KG1 (cell line): ENCODE measurements at places on chromosomes 12 and 14.

DNA sequence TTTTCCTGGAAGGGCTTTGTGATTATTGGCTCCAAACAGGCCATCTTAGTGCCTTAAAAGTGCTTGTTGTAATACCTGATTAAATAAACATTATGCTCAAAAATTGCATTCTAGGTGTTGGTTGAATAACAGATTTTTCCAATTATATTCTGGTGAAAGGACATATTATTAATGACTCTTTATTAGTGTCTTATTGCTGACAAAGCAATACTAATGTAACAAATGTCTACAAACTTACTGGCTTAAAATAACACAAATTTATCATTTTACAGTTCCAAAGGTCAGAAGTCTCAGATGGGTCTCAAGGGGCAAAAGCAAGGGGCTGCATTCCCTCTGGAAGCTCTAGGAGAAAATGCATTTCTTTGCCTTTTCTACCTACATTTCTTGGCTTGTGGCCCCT is 86.9 kb upstream of the CPM start:
- no peak for DNase-seq

- no peak for DNase-seq
Observed at GRCh38 chr14:53710615-53711014, 246.0 kb downstream of the BMP4 start.

- DNase-seq: no peak
Observed at GRCh38 chr12:68240079-68240478, 13.3 kb downstream of the IL22 start.

DNA sequence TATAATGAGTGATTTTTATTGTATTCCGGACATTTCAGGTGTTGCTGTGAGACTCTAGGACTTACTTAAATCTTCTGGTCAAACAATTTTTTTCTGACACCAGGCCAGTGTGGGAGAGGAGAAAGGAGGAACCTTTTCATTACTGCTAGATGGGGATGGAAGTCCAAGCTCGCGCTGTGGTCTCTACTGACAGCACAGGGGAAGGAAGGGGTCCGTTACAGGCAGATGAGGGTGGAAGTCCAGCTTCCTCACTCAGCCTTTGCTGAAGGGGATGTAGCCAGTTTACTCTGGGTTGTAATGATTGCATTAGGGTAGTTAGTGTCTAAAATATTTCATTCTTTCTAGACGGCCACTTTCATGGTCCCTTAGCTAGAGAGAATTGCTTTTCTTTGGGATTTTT is 26.3 kb upstream of the ST8SIA1 start:
- no peak for DNase-seq

DNA sequence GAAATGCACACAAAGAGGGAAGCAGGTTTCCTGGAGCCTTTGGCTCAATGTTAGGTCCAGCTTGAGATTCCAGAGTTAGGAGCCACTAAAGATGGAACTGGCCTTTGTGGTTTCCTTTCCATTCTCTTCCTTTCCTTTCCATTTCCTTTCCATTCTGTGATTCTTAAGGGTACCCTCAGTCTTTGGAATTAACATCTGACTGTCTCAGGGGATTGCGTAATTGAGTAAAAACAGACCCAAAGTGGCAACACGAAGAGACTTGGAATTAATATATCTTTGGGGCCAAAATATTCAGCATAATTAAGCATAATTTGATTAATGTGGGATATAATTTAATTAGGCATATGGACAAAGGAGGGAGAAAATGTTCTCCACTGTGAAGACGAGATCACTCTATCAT is 205.6 kb downstream of the CRADD start:
- DNase-seq: no peak

GRCh38 chr14:63952933-63953437 is 100.2 kb downstream of the SYNE2 start:
- no peak for DNase-seq

DNA sequence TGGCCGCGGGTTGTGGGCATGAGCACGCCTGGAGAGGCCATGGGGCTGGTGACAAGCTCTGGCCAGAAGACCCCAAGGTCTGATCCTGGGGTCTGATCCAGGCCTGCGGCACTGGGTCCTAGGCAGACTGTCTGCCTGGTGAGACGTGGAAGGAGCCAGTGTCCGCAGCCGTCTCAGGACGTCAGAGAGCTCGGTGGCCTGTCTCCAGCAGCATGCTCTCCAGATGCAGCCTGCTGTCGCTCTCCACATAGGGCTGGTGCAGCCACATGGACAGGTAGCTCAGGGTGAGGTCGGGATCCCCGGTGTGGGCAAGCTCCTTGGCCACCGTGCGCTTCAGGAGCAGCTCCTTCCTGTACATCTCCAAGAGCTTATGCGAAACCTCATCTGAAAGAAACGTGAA is 14.3 kb downstream of the CINP start:
- DNase-seq: no peak

DNA sequence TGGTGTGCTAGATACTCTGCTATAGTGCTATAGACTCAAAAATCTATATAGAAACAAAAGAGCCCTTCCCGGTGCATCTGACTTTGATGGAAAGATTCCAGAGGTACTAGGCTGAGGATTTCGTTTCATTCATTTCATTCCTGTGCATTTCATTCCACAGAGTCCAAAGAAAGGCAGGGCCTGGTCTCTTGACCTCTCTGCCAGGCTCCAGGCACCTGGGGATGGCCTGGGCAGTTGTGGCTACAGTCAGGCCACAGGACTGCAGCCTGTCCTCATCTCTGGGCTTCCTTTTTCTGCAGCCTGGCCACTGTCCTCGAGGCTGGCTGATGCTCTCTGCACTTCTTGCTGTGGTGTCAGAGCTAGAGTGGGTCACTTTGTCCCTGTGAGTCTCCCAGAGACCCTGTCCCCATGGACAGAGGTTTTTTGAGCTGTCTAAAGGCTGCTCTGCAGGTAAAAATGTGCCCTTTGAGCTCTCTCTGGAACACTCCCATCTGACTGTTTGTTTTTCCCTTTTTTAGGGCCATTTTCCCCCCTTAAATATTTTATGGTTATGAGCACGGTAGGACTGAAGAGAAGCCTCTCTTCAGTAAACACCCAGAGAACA is 3.2 kb upstream of the VDR start:
- no peak for DNase-seq

DNA sequence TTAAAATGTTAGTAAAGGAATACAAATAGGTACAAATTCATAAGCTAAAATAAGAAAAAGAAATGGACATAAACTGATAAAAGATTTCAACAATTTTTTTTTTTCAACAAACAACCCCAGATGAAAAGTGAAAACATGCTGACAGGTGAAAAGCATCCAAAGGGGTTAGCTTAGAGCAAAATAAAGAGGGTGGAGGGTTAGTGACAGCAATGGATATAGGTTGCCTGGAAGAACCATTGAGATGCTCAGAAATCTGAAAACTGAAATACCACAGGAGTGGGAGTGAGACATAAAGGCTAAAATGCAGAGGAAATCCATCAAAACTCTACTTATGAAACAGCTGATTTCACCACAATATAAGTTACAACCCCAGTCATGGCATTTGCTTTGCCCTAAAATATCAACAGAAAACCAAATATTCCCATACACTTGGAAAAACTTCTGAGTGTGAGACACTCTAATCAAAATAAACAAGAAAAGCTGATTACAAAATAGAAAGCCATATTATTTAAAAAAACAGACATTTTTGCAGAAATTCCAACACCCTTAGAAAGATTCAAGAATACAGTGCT is 136.3 kb upstream of the PLEKHG7 start:
- no peak for DNase-seq

GRCh38 chr12:43252585-43252984 is 299.4 kb downstream of the ADAMTS20 start:
- DNase-seq: no peak

- no peak for DNase-seq
Observed at GRCh38 chr12:26648584-26648983, 184.4 kb downstream of the ITPR2 start.

- DNase-seq: no peak
Observed at GRCh38 chr12:63924781-63925180, 80.3 kb downstream of the SRGAP1 start.

DNA sequence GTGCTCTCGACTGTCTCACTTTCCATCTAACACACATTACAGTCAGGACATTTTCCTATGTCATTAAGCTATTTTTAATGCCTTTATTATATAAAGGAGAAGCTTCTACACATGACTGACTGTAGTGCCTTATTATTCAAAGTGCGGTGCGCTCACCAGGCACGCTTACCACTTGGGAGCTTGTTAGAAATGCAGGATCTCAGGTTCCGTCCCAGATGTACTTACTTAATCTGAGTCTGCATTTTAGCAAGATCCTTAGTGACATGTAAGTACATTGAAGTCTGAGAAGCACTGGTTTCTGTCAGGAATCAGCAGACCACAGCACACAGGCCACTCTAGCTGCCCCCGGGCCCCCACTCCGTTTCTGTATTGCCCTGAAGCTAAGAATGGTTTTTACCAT is 44.7 kb upstream of the MDM1 start:
- no peak for DNase-seq

DNA sequence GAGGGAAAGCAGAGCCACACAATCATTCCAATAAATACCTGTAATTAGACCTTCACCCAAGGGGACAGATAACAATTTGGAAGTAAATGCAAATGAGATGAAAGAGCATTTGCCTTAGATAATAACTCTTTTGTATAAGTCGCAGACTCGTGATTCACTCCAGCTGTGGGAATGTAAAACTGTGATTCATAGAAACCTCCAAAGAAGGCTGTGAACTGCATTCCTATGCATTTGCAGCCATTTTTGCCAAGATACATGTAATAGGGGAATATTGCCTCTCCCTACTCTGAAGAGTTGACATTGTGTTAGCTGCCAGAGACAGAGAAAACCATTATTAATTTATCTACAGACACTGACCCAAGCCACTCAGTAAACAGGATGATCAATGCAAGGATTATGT is 181.9 kb upstream of the ARHGAP5 start:
- DNase-seq: no peak

GRCh38 chr12:3265406-3265805 is 188.2 kb downstream of the TSPAN9 start:
- no peak for DNase-seq

DNA sequence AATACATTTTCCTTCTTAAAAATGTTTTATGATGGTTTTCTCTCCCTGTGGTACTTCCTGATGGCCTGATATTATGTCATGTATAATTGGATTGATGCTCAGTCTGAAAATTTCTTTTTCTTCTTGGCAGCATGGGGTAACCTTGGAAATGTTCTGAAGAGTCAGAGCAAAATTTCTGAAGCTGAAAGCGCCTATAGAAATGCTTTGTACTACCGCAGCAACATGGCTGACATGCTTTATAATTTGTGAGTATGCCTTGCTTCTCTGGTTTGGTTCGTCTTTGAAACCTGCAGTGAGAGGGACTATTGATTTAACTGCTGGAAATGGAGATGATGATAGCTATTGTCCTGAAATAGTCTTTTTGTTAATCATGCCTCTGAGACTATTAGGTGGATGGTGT is 243.6 kb downstream of the TMTC2 start:
- DNase-seq: no peak

GRCh38 chr12:70648831-70649230 is 11.6 kb upstream of the PTPRB start:
- no peak for DNase-seq

- no peak for DNase-seq
Observed at GRCh38 chr14:89367779-89368120, 49.3 kb downstream of the FOXN3 start.

DNA sequence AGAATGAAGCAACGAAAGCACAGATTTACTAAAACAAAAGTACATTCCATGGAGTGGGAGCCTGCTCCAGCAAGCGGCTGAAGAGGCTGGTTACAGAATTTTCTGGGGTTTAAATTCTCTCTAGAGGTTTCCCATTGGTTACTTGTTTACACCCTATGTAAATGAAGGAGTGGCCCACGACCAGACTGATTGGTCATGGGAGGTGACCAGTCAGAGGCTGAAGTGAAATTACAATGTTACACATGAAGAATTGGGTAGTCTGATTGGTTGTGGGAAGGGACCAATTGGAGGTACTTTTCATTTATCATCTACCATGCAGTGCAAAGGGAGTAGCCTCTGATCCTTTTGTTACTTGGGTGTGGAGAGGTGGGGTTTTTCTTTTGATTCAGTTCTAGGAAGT is 36.2 kb upstream of the APPL2 start:
- no peak for DNase-seq

- DNase-seq: peak; percentile 16
Observed at GRCh38 chr14:86462193-86462753, 932.3 kb downstream of the FLRT2 start.

- DNase-seq: no peak
Observed at GRCh38 chr12:98591209-98591608, 2.3 kb upstream of the SLC25A3 start.

- DNase-seq: peak; percentile 29
Observed at GRCh38 chr12:25241167-25242020, 9.3 kb downstream of the KRAS start.

- DNase-seq: no peak
Observed at GRCh38 chr12:29427964-29428363, 47.0 kb upstream of the ERGIC2 start.

DNA sequence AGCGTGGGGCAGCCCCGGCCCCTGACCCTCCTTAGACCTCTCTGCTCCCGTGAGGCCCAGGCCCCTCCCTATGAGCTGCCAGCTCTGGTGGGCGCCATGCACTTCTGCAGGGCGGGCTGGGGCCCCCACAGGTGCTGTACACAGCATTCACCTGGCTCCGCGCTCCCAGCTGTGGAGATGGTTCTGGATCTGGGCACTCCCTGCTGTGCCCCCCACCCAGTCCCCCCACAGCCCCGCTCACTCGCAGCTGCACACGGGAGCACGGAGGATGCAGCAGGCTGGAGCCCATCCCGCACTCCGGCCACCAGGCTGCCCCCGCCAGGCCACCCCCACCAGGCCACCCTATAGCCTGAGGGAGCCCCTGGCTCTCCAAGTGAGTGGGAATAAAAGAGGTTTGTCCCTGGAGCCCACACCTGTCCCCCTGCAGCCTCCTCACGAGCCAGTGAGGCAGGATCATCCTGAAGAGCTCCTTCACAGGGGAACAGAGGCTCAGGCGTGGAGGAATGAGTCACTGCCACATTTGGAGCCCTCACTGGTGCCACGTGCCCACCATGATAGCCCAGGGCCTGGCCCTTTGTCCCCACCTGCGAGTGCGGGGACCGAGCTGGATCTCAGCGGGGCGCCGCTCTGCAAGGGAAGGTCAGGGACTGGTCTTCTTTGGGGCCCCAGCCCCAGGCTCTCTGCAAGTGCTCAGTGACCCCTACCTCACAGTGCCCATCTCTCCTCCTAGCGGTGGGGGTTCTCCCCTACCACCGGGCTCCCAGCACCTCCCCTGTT is 1.9 kb downstream of the ADSS1 start:
- DNase-seq: no peak

GRCh38 chr12:26153421-26154154 is 28.8 kb upstream of the BHLHE41 start:
- DNase-seq: no peak

GRCh38 chr12:110896559-110896958 is 23.8 kb downstream of the MYL2 start:
- no peak for DNase-seq
